Neural crest cell (in vitro differentiated cells): ENCODE measurements at places on chromosomes 2 and 18. TPM values are rescaled to one million over a fixed set of nuclear protein-coding genes. Genes with fewer than 3 reads are reported as not detected.

SULT1C2 gene
- 0.19 TPM in 1 of 2 replicates, not detected in the other for total RNA-seq

GRCh38 chr18:62037012-62037742 lies 144.4 kb upstream of the RNF152 start:
- no peaks in the 10 kb centered on the region for H3K27me3 ChIP-seq
- H3K4me1 ChIP-seq: no peaks in the 10 kb centered on the region
- DNase-seq: no peak
- H3K36me3 ChIP-seq: no peaks in the 10 kb centered on the region

MARCHF4 gene
- total RNA-seq: 0.86 and 1.2 TPM in 2 replicates

GRCh38 chr2:162885281-162886070 lies 46.9 kb upstream of the KCNH7 start:
- H3K36me3 ChIP-seq: no peaks in the 10 kb centered on the region
- no peaks in the 10 kb centered on the region for H3K4me1 ChIP-seq
- no peaks in the 10 kb centered on the region for H3K27me3 ChIP-seq
- DNase-seq: no peak
- no peak overlapping the region for H3K27ac ChIP-seq
- H3K4me3 ChIP-seq: no peak overlapping the region
